ENCODE measurements at places on chromosomes 3 and 15.

- peak; percentile 44 for DNase-seq
Observed at GRCh38 chr3:101824702-101825101, 24.6 kb upstream of the NFKBIZ start.

DNA sequence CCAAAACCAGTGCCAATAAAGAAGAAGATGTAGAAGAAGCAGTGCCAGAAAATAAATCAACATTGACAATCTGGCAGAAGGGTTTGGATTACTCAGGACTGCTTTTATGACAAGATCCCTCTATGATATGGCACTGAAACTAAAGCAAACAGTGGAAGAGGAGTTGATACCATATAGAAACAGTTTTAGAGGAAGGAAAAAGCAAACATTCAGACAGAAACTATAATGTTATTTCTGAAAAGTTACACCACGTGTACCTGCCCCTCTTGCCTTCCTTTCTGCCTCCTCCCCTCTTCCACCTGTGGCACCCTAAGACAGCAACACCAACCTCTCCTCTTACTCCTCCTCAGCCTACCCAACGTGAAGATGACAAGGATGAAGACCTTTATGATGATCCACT is 63.0 kb downstream of the SFMBT1 start:
- DNase-seq = no peak

- peak; percentile 12 for DNase-seq
Observed at GRCh38 chr3:107794664-107795443, 272.1 kb downstream of the BBX start.

DNA sequence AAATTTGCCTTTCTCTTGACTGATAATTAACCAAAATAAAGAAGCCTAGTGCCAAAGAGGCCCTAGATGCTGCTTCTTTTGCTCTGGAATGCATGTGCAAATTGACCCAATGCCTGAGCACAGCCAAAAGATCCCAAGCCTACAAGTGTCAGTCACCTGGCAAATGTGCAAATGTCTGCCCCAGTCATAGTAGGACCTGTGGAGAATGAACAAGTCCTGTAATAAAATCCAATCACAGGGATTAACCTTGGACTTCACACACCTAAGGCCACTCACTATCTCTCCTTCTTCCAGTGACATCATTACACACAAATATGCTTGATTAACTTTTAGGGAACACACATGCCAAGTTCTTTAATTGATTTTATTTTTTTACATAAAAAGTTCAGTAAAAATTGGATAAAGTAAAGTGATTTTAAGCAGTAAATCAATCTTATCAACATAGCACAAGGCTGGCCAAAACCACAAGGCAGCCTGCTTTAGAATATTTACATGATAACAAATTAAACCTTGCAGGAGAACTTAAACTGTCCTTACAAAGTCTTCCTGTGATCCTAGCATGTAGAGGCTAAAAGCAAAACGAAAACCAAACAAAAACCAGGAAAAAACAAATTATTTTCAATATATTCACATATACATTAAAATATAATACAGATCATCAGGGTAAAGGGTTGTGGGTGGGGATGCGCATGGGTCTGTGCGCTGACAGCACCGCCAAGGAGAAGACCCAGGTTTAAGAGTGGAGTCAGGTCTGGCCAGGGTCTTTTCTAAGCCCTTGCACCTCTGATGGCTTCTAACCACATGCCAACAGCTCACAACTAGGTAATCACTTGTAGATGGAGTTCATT is 36.8 kb downstream of the NBEAL2 start:
- no peak for DNase-seq

DNA sequence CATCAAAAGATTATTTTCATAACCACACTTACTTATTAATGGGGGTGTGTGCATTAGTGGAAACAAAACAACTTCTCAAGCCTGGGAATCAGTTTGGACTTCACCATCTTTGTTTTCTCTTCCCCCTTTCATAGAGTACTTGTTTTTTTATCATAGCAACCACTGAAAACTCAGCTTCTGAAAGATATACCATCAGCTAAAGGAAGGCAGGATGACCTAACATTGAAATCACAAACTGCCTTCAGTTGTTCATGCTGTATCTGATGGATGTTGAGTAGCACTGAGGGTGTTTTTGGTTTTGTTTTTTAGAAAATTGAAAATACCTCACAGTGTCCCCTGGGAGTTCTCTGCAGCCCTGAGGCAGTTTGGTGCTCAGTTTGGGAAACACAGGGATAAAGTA is 46.5 kb downstream of the NEK10 start:
- DNase-seq = no peak

- DNase-seq = no peak
Observed at GRCh38 chr3:102133376-102133775, 284.1 kb downstream of the NFKBIZ start.

DNA sequence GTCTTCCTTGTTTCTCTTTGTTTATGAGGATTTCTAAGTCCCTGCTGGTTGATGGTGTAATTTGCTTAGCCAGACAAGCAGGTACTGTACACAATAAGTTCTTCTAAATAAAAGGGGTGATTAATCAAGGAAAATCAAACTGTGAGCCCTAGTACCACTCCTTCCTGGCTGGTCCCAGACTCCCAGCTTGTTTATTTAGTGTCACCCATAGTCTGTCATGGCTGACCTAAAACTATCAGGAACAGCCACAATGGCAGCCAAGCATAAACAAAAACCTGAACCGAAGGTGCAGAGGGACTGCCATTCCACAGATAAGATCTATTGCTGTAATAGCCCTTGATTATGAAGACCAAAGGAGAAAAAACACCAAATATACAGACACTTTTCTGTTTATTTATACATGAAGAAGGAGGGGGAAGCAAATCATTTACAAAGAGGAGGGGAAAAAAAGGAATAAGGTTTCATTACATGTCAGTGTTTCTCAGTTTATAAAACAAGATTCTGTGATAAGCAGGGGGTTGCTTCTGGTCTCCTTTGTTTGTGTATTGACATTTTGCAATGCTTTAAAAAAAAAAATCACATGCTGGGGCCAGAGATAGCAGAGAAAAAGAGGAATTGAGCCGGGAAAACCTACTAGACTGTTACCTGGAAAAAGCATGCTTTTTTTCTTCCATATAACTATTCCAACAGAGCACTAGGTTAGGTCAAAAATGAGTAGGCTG is 182.4 kb upstream of the DPH6 start:
- no peak for DNase-seq

DNA sequence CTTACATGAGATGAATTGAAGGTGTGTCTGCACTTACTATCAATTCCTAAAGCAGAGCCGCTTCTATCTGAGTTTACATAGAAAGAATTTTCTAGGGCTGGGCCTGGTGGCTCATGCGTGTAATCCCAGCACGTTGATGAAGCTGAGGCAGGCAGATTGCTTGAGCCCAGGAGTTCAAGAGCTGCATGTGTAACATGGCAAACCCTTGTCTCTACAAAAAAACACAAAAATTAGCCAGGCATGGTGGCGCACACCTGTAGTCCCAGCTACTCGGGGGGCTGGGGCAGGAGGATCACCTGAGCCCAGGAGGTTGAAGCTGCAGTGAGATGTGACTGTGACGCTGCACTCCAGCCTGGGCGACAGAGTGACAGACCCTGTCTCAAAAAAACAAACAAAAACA is 18.1 kb upstream of the ATP13A3 start:
- DNase-seq = no peak

- DNase-seq = peak; percentile 54
Observed at GRCh38 chr3:38117748-38118420, 19.0 kb downstream of the ACAA1 start.

DNA sequence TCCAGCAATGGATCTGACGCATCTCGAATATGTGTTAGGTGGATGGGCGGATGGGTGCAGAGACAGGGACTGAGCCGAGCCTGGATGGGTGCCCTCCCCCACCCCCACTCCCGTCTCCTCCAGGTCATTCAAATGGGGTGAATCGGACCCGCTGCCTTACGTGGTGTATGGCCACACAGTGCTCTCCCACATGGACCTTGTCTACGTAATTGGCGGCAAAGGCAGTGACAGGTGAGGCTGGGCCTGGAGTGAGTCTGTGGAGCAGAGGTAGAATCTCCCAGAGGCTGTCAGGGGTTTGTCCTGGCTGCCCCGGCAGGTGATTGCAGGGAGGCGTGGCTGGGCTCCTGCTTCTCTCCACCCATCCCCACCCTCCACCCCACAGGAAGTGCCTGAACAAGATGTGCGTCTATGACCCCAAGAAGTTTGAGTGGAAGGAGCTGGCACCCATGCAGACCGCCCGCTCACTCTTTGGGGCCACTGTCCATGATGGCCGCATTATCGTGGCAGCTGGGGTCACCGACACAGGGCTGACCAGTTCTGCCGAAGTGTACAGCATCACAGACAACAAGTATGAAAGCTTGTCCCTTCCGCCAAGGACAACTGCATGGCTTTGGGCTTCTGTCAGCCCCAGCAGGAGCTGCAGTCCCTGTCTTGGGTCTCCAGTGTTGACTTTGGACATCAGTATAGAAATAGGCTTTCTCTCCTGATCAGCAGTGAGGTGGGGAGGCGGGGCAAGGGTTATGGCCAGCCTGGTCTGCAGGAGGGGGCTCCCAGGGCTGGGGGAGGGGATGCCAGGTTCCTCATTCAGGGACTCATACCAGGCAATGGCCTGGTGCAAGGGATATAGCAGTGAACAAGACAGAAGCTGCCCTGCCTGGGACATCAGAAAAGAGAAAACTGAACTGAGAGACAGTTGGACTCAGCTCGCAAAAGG is 3.4 kb downstream of the KLHL40 start:
- DNase-seq = no peak

DNA sequence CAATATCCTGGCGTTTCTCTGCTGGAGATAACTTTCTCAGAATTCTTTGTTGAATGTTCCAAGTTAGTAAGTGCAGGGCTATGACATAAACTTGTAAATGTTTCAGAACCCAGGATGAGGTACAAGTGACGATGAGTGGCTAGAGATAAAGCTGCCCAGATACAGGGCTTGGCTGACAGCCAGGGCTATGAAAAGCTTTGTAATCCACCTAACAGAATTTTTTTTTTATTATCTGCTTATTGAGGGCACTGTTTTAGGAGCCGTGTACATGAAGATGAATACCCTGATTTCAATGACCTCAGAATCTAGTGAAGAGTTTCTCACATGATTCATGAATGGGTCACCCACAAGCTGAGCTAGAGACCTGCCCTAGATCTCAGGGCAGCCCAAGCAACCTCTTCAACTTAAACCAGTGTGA is 431.4 kb downstream of the DIPK2A start:
- peak; percentile 39 for DNase-seq

DNA sequence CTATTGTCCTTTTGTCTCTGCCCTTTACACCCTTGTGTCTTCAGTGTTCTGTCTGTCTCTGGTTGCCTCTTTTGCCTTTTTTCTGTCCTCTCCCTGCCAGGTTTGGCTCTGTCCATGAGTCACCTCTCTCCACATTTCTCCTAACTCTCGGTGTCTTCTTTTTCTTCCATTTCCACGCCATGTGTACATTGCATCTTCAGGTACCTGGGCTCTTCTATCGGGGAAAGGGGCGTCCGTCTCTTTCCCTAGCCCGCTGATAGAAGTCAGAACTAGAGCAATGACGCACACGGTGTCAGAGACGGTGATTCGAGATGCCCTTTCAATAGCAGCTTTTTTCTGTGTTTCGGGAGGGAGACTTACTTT is 641 bp downstream of the OPA1 start:
- DNase-seq = peak; percentile 31

- no peak for DNase-seq
Observed at GRCh38 chr3:114860531-114860930, 286.6 kb downstream of the ZBTB20 start.

DNA sequence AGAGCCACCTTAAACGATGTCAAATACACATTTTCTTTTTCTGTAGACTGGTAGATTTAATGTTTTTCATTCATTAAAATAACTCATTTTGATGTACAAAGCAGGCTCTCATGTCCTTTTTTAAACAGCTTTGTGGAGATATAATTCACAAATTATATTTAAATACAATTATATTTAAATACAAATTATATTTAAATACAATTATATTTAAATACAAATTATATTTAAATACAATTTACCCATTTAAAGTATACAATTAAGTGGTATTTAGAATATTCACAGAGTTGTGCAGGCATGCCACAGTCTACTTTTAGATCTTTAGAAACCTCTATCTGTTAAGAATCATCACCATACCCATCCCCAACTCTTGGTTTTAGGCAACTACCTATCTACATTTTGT is 36.4 kb upstream of the GASK1A start:
- DNase-seq = no peak

GRCh38 chr3:81891055-81891895 is 129.8 kb upstream of the GBE1 start:
- no peak for DNase-seq

- DNase-seq = no peak
Observed at GRCh38 chr3:70703305-70704102, 391.1 kb upstream of the MDFIC2 start.

GRCh38 chr15:43903864-43904290 is 77.1 kb downstream of the WDR76 start:
- peak; percentile 69 for DNase-seq

DNA sequence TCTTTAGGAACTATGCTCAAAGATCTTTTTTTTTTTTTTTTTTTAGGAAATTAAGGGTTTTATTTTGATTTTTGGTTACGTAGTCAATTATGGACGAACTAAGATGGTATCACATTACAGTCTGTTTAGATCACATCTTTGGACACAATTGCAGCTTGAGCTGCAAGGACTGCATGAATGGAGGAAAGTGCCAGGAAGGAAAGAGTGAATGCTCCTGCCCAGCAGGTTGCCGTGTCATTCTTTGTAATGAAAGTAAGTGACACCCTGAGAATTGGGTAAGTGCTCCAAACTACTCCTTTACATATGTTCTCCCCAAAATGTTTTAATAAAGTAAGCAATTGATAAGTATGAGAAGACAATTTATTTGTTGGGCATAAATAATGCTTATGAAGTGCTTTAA is 716.5 kb upstream of the GOLIM4 start:
- DNase-seq = no peak

DNA sequence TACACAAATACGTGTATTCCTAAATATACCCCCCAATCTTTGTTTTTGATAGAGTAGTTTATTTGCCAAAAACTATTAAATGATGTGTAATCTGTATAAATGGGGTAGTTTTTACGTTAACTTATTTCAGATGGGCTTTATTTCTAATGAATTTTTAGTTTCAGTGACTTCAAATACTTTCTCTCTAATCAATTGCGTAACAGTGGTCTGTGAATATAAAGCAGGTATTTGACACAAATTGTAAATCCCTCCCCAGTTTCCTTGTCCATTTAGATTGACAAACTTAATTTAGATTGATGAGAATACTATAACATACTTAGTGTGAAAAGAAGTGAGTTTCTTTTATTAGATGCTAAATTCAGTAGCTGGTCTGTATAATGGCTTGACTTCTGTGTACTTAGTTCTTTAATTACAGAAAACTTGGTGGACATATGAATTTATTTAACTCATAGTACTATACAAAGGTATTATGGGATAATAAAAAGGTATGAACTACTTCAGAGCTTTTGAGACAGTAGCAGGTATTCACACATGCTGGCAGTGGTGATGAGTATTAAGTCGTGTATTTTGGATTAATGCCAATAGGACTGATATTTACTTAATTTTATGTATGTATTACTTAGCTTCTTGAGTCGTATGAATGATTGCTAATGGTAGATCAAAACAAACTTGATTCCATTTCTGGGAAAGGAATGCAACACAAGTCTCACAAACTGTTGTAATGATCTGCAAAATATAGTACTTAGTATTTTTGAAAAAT is 81.6 kb downstream of the STT3B start:
- DNase-seq = no peak

GRCh38 chr15:100158356-100158755 is 183.4 kb downstream of the ADAMTS17 start:
- DNase-seq = no peak

- DNase-seq = peak; percentile 45
Observed at GRCh38 chr15:33243393-33243792, 48.9 kb upstream of the FMN1 start.

GRCh38 chr3:194395778-194396538 is 3.1 kb downstream of the GP5 start:
- DNase-seq = peak; percentile 60

GRCh38 chr3:133474251-133474801 is 74.5 kb downstream of the BFSP2 start:
- DNase-seq = peak; percentile 46

Data from fibroblast of skin of right biceps (primary cell).